Stimulated activated CD8-positive, alpha-beta memory T cell treated with anti-CD3 and anti-CD28 coated beads, Interleukin-15, amount 100 ng/mL, for 48 hours (primary cell): ENCODE measurements at places on chromosomes 6 and 20.
A peak's percentile ranks its signal among the peaks of the same experiment; 100 is the strongest.

DNA sequence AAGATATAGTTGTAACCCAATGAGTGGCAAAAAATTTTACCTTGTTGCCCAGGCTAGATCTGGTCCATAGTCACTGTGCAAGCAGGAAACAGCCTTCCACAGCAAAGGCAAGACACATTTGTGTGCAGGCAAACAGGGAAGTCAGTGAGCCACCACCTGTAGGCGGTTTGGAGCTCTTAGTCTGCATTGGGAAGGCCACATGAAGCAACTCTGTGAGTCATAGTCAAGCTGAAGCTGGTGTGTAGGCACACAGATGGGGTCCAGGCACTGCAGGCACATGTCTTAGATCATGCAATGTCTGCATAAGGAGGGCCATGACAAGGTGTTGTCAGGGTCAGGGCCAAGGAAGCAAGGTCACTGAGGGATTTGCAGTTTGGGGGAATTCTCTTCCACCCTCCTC, 543.2 kb upstream of the EPHA7 start:
- DNase-seq, result no peak

- DNase-seq, result no peak
Measured at GRCh38 chr6:106022801-106023200, 63.3 kb upstream of the PRDM1 start.

GRCh38 chr20:3757268-3757667, 10.3 kb downstream of the ADISSP start:
- no peak for DNase-seq

DNA sequence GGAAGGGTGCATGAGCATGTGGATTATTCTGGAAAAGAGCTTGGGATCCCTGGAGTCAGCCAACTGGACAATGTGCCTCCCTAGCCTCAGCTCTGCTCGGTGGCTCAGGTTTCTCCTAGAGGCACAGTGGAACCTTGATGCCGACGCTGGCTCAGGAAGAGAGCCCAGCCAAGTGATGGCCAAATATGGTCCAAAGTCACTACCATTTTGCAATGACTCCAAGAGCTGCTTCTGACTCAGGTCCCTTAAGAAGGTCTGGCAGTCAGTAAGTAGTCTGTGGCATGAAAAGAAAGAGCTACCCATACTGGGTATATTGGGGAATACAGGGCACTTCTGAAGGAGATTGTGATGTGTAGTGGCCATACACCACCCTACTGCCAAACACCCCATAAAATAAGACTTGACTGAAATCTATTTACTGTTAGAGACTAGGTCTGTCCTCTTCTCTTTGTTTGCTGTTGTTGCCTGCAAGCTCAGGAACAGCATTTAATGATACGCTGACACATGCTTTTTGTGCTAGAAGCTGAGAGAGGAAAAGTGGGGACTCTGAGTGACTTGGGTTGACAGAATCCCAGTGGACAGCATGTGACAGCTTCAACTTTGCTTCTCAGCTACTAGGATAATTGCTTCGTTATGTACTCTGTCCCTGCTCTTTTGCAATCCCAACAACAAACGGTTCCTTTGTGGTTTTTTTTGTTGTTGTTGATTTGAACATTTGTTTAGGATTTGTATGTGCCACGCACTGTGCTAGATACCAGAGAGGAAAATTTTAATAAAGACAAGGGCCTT, 30.3 kb upstream of the OGFRL1 start:
- no peak for DNase-seq

GRCh38 chr6:158781692-158782373, 37.3 kb downstream of the EZR start:
- no peak for DNase-seq

GRCh38 chr20:62325172-62325905, 22.5 kb downstream of the ADRM1 start:
- DNase-seq, result no peak

GRCh38 chr20:56808117-56808725, 179.1 kb downstream of the TFAP2C start:
- DNase-seq, result no peak

DNA sequence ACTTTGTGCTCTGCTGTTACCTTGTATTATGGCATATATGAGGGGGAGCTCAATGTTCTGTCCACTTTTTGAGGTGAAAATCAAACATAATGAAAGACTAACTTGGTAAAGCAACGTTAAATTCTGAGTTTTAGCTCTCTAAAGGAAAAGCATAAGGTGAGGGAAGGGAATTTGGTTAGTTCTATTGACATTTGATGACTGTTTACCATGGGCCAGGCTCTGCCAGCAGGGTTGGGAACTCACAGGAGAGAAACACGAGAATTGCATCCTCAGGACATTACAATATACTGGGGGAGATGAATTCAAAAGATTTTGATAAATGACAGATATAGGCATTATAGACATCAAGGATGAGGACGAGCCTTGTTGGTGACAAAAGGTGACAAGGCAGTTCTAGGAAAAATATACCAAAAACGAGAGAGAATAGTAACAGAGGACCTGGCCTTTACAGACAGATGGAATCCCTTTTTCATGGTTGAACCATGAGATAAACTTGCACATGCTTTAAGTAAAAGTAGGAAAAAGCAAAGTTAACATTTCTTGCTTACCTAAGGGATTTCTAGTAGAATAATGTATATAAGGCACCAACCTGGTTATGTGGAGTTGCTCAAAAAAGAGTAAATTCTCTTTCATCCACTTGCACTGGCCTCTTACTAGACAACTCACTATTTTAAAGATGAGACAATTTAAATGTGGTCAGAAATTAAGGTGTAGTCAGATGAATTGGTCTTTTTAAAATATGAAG, 191.4 kb downstream of the NKAIN2 start:
- no peak for DNase-seq

GRCh38 chr6:82612475-82613039, 248.9 kb downstream of the TPBG start:
- no peak for DNase-seq

GRCh38 chr6:20061952-20062351, 150.3 kb downstream of the MBOAT1 start:
- no peak for DNase-seq

DNA sequence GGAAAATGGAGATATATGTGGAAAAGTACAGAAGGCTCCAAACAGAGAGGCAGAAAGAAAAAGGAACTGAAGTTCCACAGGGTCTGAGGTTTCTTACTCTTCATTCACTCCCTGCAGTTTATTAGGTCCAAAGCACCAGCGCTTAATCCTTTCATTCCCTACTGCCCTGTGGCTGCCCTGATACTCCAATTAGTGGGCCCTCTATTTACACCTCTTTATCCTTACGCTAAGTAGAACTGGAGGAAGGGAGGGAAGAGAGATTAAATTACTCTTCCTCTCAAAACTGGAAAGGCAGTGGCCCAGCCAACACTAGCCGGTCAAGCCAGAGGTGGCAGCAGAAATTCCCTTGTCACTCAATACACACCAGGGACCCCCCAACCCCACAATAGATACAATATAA, 20.4 kb downstream of the TRERF1 start:
- DNase-seq, result no peak

DNA sequence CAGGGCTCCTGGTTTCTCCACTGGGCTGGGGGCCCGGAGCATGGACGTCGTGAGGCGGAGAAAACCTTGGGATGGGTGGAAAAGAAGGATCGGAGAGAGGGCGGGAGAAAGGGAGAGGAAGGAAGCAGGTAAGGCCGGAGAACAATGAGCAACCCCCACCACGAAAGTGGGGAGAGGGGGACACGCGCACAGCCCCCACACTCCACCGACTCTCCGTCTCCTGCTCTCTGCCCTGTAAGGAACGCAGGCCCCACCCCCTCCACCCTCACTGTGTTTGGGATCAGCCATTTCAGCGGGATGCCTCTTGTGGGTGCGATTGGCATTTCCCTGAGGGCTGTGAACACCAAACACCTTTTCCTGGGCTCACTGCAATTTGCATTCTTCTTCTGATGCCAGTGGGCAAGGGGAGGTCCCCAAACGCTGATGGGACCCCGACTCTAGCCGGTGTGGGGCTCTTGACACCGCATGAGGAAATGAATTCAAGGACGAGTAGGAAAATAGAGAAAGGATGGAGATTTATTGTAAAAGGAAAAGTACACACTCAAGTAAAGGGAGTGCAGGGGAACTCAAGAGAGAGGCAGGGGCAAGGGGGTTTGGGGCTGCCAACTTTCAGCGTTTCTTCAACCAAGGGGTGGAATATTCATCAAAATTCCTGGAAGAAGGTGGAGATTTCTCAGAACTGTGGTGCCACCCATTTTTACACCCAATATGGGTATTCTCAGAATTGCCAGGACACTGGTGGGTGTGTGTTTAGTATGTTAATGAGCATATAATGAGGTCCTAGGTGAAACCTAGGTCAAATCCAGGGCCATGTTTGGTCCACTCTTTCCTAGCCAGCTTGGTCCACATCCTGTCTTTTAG, 13.1 kb upstream of the RAET1L start:
- no peak for DNase-seq

GRCh38 chr6:13014504-13015378, 298.2 kb downstream of the PHACTR1 start:
- DNase-seq, result no peak

DNA sequence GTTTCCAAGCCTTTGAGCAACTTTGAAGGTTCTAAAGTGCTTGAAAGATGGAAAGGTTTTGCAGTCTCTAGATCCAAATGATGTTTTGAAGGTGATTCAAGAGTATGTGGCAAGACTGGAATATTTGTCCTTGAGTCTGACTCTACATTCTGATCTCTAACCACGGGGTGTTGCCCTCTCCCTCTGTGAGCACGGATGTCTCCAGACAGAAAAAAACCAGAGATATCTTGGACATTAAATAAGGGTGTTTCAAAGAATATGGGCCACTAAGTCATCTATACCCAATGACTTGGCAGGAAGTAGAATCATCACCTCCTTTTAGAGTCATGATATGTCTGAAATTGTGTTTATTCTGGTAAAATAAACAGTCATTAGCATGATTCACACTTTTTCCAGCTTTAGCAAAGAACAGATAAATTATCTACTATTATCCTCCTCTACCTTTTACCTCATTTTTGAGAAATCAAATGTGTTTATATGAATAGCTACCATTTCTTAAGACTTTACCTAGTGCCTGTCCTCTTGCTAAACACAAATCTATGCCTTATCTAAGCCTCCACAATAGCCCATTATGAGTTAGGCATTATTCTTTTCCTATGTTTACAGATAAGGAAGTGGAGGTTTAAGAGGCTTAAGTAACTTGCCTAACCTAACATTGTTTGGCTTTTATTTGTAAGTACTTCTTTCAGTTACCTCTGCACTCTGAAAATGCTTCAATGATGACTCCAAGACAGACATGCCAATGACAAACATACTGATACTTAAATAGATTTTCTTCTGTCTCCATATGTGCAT, 384.4 kb downstream of the BMP2 start:
- DNase-seq, result no peak

- peak; percentile 37 for DNase-seq
Measured at GRCh38 chr6:37819802-37820717, 533 bp downstream of the ZFAND3 start.

DNA sequence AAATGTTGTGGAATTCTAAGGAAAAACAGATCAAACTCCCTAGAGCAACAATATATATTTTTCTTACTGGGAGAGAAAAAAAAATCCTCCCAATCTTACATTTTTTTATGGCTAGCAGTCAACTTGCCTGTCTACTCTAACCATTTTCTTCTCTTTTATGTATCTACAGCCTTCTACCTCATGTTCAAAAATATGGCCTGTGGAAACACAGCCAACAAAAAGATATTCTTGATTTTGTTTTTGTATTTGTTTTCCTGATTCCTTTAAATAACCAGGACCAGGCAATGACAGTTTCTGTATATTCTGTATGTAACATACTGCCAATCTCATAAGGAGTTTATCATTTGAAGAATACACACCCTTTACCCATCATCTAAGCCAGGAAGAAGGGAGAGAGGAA, 13.0 kb upstream of the SLC16A10 start:
- no peak for DNase-seq

DNA sequence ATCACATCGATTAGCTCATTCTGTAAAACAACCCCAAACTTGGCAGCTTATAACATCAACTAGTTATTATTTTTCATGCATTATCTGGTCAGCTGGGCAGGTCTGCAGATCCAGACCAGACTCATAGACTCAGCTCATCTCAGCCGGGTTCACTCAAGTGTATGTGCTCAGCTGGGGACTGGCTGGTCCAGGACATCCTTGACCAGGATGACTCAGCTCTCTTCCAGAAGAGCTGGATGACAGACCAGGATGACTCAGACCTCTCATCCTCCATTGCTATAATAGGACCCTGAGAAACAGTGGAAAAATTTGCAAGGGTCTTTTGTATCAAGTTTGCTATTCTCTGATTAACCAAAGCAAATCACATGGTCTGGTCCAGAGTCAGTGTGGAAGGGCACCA, 312.5 kb upstream of the PLCB4 start:
- DNase-seq, result no peak

- DNase-seq, result no peak
Measured at GRCh38 chr20:5933802-5934436, 16.4 kb downstream of the TRMT6 start.

GRCh38 chr6:154885214-154885613, 109.9 kb upstream of the TIAM2 start:
- no peak for DNase-seq
